T-helper 1 cell (primary cell): ENCODE measurements at places on chromosomes 1 and 21.

DNA sequence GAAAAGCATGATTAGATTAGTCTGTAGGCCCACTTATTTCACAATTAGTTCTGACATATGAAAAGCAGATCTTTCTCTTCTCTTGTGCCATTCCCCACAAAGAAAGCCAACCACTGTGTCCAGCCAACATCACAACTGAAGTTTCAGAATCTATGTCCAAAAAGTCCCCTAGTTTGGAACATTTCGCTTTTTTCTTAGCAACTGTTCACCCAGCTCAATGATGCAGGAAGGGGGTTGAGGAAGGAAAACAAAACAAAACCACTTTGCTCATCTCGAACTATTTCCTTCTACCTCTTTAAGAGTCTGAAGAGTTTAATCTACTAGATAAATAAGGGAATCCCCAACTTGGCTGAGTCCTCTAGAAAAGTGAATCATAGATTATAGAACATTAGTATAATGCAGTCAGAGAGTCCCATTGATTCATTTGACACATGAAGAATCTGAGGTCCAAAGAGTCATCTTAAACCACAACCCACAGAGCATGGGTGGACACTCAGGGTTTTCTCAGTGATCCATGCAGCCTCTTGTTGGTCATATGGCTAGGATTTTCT, 159.3 kb upstream of the SGIP1 start:
- no peak for DNase-seq

- DNase-seq, result no peak
These were observed 178.3 kb downstream of the KCNJ6 start for GRCh38 chr21:37737996-37738395.

GRCh38 chr1:15799928-15800835, 7.3 kb downstream of the UQCRHL start:
- no peak for DNase-seq

DNA sequence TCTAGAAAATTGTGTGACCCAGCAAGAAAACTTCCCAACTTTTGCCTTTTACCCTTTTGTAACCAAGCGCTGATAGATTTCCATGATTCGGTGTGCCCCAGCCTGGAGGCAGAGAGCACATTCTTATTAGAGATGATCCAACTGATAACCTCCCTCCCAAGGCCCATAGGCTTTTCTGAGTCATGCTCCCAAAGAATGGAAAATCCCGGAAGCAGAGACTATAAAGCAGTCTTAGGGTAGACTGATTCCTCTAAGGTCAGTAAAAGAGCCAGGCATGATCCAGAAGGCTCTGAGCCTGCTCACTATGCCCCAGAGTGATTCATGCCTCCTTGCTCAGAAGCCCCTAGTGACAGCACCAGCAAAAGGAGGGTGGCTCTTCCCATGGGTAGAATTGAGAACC, 4.3 kb downstream of the CAMK1G start:
- no peak for DNase-seq

DNA sequence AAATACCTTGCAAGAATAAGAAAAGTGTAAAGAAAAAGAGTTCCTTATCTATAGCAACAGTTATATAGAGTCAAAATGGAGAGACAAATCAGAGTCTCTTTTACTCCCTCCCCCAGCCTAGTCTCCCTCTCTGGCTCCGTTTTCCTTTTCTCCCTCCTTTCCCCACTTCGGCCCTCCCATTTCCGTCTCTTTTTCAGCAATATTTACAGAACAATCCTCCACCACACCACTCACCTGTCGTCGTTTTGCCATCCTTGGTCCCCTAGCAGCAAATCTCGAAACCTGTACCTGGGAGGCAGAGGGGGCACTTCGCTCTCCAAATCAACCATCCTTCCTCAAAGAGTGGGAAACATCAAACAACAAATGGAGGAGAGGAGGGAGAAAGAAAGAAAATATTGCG, 259 bp downstream of the KCNT2 start:
- DNase-seq, result no peak

- no peak for DNase-seq
These were observed 144.0 kb downstream of the ZNF281 start for GRCh38 chr1:200265881-200266280.

GRCh38 chr1:192547501-192547900, 28.1 kb upstream of the RGS1 start:
- no peak for DNase-seq

- no peak for DNase-seq
These were observed 22.5 kb upstream of the NPL start for GRCh38 chr1:182766881-182767645.

GRCh38 chr1:222813866-222814535, 838 bp upstream of the DISP1 start:
- no peak for DNase-seq

DNA sequence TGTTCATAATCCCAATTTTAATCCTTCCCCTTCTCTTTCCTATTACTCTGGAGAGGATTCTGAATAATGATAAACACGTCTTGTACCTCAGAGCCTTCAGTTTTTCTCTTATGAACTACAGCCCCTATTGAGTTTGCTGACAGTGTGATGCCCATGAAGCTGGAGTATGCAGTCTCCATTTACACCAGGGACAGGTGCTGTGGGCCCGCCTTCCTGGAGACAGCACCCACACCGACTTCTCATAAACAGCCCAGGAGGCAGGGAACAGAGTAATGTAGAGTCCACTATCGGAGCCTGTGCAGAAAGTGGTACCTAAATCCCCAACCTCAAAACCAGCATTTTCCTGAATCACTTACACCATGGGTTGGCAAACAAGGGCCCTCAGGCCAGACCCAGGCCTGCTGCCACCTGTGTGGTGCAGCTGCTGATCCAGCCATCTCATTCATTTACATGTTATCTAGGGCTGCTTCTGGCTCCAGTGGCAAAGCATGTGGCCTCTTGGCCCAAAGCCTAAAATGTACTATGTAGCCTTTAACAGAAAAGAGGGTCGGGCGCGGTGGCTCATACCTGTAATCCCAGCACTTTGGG, 95.1 kb upstream of the KRTAP19-8 start:
- DNase-seq, result no peak

DNA sequence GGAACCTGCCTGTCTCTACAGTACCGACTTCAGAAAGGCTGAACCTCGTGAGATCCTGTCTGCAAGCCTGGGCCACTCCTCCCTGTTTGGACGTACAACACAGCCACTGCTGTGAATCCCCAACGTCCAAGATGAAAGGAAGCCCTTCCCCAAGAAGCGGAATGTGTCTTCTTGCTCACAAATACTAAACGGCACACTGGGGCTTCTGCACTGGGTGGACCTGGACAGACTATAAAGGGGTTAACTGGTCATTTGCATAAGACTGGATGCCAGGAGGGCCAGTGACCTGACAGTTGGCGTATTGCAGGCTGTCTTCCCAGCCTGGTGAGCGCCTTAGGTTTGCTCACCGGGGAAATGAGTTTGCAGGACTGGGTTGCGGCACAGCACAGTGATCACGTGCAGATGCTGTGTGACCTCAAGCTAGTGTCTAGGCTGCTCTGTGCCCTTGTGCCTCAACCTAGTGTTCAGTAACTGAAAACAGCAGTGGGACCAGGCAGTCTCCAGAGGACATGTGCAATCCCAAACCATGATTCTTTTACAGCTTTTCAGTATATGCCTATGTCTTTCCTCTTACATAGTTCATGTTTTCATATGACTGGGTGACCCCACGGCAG, 19.5 kb upstream of the AJAP1 start:
- DNase-seq, result no peak

- DNase-seq, result no peak
These were observed 5.5 kb upstream of the FOXO6 start for GRCh38 chr1:41355761-41356160.

DNA sequence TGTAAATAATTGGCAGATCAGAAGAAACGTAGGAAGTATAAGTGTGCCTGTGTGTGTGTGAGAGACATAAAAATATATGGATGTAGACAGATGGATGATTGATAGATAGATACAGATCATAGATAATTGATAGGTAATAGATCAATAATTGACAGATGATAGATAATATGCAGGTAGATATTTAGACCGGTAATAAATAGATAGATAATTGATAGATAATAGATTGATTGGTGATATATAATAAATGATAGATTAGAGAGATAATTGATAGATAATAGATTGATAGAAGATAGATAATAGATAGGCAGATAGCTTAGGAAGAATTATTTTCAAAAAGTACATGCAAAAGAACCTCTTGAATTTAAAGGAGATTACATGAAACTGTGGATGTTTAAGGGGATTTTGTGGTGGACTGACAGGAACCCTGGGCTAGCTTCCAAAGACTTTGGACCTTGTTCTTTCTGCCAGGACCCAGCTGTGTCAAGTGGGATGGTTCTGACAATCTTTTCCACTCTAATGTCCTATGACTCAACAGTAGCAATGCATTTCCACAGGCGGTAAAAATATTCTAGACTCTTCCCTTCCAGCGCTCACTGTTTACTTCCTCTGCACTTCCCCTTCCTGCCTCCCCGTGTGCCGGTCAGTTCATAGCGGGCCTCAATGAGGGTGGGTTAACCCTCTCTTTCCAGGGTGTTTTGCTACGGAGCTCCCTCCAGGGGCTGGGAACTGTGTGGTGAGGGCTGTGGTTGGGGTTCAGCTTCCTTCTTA, 39.4 kb downstream of the KCNJ15 start:
- no peak for DNase-seq
